Activated CD4-positive, alpha-beta T cell treated with anti-CD3 and anti-CD28 coated beads for 4 hours (primary cell): ENCODE measurements at places on chromosomes 11 and 22.

- no peak for DNase-seq
Observed at GRCh38 chr11:57499983-57500461, 15.5 kb downstream of the SLC43A1 start.

- DNase-seq: no peak
Observed at GRCh38 chr11:24247846-24248245, 249.0 kb upstream of the LUZP2 start.

GRCh38 chr11:19242179-19242932 lies 1.6 kb upstream of the E2F8 start:
- DNase-seq: no peak

DNA sequence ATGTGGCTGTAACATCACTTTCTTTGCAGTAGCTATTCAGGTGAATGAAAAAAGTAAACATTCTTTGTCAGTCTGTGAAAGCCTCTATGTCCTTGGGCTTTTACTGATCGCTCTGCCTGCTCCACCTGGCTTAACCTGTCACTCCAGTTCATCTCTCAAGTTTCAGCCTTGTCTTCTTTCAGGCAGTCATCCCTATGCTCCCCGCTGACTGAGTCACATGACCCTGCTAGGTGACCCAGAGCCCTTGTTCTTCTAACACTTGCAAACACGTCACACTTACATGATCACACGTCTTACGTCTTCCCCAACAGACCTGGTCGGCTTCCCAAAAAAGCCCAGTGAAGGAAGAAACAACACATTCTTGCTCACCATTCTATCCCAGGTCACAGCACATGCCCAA lies 499.3 kb upstream of the TENM4 start:
- no peak for DNase-seq

- no peak for DNase-seq
Observed at GRCh38 chr11:20025332-20025840, 134.9 kb downstream of the DBX1 start.

GRCh38 chr22:30821863-30822215 lies 127.2 kb downstream of the OSBP2 start:
- no peak for DNase-seq

GRCh38 chr11:124618863-124619262 lies 3.8 kb upstream of the TBRG1 start:
- no peak for DNase-seq

GRCh38 chr22:46453006-46453828 lies 84.2 kb downstream of the CELSR1 start:
- no peak for DNase-seq

- no peak for DNase-seq
Observed at GRCh38 chr11:43774786-43775185, 94.2 kb downstream of the HSD17B12 start.
